ENCODE measurements at places on chromosomes 7 and 10. TPM values are rescaled to one million over a fixed set of nuclear protein-coding genes. Genes with fewer than 3 reads are reported as not detected.

GRCh38 chr10:132302421-132303310 lies 5.1 kb downstream of the STK32C start:
- DNase-seq, result no peak

DNA sequence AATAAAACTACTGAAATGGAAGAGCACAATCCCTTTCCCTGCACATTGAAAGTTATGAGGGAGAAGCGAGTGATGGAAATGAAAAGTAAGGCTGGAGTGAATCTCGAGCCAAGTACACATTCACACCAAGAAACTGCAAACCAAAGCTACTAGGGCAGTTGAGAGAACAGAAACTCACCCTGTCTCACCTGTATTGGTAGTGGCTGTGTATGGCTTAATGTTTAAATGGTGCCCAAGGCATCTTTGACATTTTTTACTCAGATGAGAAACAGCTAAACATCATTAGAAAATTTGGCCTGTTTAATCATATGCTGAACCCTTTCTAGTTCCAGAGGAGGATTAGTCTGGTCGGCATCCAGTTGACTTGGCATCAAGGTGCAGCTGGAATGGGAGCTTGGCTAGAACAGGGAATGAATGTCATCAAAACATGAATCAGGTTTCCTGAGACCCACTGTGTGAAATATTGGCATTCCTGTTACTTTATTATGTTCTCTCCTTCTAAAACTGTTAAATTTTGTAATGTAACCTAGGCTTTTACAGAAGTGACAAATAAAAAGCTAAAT lies 840.8 kb downstream of the GRM8 start:
- no peak for DNase-seq

Gene CFAP70
- total RNA-seq, result 1.1 TPM

DNA sequence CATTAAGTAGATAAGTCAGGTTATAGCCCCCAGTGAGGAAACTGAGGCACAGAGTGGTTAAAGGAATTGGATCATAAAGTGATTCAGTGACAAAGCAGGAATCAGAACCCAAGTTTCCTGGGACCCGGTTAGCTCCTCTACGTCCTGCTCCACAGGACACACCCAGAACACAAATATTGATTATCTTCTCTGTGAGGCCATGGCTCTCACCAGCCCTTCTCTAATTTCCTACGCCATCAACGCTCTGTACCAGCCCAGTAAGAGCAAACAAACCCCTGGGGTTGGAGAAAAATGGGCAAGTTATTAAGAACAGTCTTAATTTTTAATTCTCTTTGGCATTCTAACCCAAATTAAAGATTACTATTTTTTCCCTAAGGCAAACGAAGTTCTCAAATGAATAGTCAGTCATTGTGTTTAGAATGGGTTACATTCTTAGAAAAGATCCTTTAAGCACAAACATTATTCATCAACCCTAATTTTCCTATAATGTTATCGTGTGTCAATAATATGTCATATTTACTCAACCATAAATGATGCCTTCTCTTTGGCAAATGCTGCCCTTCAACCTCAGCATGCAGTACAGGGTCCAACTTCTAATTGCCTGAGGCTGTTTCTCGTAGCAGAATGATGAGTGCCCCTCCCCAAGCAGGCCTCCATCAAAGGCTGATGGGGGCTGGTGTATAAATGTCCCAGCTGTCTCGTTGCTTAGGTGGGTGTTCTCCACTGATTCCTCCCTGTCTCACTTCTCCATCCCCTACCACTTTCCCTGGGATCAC lies 25.4 kb upstream of the TM9SF3 start:
- no peak for DNase-seq

Gene GPR37
- total RNA-seq, result not detected

DNA sequence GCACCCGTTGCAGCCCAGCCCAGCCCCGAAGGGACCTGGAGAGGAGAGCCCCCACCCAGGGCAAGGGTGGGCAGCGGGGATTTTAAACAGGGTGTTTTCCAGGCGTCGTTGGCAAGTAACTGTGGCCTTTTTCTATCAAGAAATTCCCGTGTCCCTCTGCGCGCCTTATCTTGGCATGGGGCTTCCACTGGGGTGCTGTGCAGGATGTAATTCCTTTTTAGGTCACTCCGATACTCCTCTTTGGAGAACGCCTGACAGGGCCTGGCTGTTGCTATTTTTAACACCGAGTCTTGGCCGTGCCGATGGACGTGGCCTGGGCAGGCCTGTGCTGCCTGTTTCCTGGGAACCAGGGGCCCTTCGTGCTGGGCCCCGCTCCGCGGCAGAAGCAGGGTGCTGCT lies 93.8 kb downstream of the INPP5A start:
- no peak for DNase-seq

Gene AOC1
- total RNA-seq, result not detected

- no peak for DNase-seq
Observed at GRCh38 chr10:34222359-34222758, 592.7 kb downstream of the PARD3 start.

GRCh38 chr7:25314094-25314730 lies 85.9 kb upstream of the NPVF start:
- no peak for DNase-seq
